ENCODE measurements at places on chromosomes 12 and 14. TPM values are rescaled to one million over a fixed set of nuclear protein-coding genes. Genes with fewer than 3 reads are reported as not detected.

ITGA7 gene
- 6.6 TPM for total RNA-seq

DNA sequence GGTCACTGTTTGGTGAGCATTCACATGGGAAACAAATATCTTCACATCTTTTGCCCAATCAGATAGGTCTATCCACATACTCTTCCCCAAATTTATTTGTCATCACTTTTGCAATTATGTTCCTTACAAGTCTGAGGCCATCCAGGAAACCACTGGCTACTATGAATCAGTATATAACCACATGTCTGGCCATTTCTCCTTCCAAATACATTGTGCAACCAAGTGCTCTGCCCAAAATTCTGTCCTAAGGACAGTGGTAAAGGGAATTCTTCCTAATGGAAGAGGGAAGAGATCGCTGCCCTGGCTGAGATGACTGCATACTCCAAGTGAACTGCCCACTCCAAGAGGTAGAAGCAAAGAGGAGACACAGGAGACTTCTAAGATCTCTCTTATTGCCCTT, 148.9 kb upstream of the MAX start:
- H3K27me3 ChIP-seq: no peaks in the 10 kb centered on the region
- H3K36me3 ChIP-seq: no peaks in the 10 kb centered on the region
- H3K4me3 ChIP-seq: no peak overlapping the region

DNA sequence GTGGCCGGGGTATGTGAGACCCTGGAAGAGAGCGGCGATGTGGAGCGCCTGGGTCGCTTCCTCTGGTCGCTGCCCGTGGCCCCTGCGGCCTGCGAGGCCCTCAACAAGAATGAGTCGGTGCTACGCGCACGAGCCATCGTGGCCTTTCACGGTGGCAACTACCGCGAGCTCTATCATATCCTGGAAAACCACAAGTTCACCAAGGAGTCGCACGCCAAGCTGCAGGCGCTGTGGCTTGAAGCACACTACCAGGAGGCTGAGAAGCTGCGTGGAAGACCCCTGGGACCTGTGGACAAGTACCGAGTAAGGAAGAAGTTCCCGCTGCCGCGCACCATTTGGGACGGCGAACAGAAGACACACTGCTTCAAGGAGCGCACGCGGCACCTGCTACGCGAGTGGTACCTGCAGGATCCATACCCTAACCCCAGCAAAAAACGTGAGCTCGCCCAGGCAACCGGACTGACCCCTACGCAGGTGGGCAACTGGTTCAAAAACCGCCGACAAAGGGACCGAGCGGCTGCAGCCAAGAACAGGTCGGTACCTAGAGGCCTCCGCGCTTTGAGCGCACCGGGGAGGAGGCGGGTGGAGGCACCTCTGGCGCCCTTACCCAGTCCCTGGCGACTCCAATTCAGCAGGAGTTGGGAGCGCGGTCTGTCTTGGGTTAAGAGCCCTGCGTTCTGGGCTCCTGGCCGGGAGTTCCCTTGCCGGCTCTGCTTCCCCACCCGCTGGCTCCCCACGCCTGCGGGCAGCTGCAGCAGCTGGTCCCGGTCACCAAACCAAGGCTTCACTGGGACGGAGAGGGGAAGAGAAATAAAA, 700 bp downstream of the SIX6 start:
- H3K36me3 ChIP-seq: no peaks in the 10 kb centered on the region
- H3K27ac ChIP-seq: no peak overlapping the region
- peaks cover 22% of the 10 kb centered on the region for H3K4me1 ChIP-seq
- peak; percentile 8 for DNase-seq

BDKRB1 gene
- total RNA-seq: not detected

CAPZA3 gene
- not detected for total RNA-seq

REP15 gene
- not detected for total RNA-seq

- no peaks in the 10 kb centered on the region for H3K27me3 ChIP-seq
- H3K27ac ChIP-seq: no peak overlapping the region
- H3K4me1 ChIP-seq: no peaks in the 10 kb centered on the region
- no peak overlapping the region for H3K4me3 ChIP-seq
- DNase-seq: no peak
These were observed 249.1 kb downstream of the LRIG3 start for GRCh38 chr12:58671196-58671595.

DNA sequence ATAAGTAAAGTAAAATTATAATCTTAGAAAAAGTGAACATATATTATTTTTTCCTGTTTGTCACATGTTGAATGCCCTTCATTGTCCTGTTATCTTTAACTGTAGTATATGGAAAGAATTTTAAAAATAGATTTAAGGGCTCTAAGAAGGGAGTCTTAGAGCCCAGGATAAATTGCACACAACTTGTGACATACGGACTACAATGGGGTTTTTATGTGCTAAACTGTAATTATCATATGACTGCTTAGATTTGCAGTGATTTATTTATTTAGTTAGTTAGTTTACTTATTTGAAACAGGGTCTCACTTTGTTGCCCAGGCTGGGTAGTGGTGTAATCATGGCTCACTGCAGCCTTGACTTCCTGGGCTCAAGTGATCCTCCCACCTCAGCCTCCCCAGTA, 187.8 kb upstream of the HMGA2 start:
- no peak overlapping the region for H3K4me3 ChIP-seq
- H3K27ac ChIP-seq: no peak overlapping the region
- DNase-seq: no peak

CELA1 gene
- not detected for total RNA-seq

DNA sequence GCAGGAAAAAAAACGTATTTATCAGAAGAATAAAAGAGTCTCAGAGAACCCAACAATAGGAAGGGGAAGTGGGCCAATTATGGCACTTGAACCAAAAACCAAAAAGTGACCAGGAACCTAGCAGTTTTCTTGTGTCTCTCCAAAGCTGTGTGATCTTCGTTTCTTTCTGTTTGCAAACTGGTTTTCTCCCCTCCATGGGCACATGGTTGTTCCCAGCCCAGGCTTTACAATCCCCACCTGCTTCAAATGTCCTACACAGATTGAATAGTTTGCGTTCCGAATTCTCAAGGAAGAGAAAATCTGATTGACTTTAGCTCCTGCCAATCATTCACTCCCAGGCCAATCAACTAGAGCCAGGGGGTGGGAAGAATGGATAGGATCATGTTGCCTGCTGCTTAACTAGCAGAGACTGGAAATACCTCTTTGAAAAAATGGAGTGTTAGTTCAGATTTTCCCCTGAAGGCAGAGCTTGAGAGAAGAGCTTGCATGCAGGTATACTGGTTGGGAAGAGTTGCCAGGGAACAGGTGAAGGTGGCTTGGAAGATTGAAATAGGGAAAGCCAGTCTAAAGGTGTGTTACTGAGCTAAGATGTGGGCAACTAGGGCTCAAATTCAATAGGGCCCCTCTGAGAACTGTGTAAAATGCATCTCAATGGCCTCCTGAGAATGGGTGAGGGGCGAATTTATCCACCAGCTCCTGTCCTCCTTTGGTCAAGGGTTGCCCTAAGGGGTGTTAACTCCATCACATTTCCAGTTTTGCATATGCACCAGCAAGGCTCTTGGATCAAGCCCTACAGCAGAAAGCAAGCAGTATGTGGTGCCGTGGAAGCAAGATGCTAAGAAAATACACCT, 106.4 kb upstream of the SRRM4 start:
- DNase-seq: no peak
- no peaks in the 10 kb centered on the region for H3K36me3 ChIP-seq
- H3K27me3 ChIP-seq: no peaks in the 10 kb centered on the region
- no peak overlapping the region for H3K4me3 ChIP-seq

GRCh38 chr14:73789989-73790581, 61.5 kb upstream of the PTGR2 start:
- no peak overlapping the region for H3K4me3 ChIP-seq
- DNase-seq: no peak
- H3K4me1 ChIP-seq: peaks cover 37% of the 10 kb centered on the region
- no peaks in the 10 kb centered on the region for H3K36me3 ChIP-seq
- H3K27me3 ChIP-seq: no peaks in the 10 kb centered on the region
- no peak overlapping the region for H3K27ac ChIP-seq

SYT1 gene
- not detected for total RNA-seq

TAS2R14 gene
- total RNA-seq: 1.9 TPM

DNA sequence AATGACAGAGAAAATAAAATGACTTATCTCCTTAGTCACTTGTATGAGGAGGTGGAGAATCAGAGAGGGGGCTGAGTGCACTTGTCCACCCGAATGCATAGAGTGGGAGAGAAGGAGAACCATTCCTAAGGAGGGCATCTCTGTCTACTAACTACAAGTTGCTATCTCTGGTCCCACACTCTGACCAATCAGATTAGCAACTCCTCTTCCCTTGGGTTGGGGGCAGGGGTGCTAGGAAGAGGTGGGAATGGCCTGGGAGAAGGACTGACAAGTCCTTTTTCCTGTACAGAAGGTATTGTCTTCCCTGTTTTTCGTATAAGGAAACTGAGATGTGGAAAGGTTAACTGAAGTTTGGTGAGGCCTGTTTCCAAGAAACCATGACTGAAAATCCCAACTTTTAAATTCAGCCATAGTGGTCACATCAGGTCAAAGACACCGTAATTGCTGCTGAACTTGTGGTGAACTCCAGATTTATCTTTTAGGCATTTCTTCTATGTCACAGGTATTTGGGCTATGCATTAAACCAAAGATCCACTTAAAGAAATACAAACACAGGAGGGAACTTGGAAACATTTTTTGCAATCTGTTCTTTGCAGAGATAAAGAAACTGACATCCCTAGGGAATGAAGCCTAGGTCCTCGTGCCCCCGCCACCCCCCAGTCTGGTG, 207.8 kb downstream of the CRADD start:
- no peak overlapping the region for H3K27ac ChIP-seq
- H3K27me3 ChIP-seq: no peaks in the 10 kb centered on the region
- H3K36me3 ChIP-seq: no peaks in the 10 kb centered on the region
- H3K4me3 ChIP-seq: no peak overlapping the region

DNA sequence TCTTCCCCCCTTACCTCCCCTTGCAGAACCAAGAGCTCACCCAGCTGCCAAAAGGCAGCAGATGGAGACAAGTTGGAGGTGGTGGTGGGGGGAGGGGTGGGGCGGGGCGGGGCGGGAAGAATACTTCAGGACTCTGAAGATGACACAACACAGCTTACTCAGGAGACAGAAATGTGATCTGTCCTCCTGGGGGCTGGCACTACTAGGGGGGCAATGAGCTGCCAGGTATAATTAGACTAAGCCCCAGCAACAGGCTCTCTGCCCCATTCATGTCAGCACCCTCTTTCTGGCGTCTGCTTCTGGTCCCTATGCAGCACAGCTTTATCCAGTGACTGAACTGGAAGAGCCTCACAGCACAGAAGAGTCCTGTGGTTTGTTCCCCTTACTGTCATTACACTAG, 407.0 kb downstream of the MED13L start:
- no peak overlapping the region for H3K27ac ChIP-seq
- no peaks in the 10 kb centered on the region for H3K4me1 ChIP-seq
- no peak for DNase-seq
- peaks cover 36% of the 10 kb centered on the region for H3K27me3 ChIP-seq
- H3K4me3 ChIP-seq: no peak overlapping the region

- no peaks in the 10 kb centered on the region for H3K4me1 ChIP-seq
- no peaks in the 10 kb centered on the region for H3K27me3 ChIP-seq
- H3K27ac ChIP-seq: no peak overlapping the region
- H3K36me3 ChIP-seq: no peaks in the 10 kb centered on the region
These were observed 171.6 kb upstream of the PDE3A start for GRCh38 chr12:20196767-20197166.

ZFYVE26 gene
- total RNA-seq: 13.7 TPM

MMP17 gene
- total RNA-seq: not detected

DNA sequence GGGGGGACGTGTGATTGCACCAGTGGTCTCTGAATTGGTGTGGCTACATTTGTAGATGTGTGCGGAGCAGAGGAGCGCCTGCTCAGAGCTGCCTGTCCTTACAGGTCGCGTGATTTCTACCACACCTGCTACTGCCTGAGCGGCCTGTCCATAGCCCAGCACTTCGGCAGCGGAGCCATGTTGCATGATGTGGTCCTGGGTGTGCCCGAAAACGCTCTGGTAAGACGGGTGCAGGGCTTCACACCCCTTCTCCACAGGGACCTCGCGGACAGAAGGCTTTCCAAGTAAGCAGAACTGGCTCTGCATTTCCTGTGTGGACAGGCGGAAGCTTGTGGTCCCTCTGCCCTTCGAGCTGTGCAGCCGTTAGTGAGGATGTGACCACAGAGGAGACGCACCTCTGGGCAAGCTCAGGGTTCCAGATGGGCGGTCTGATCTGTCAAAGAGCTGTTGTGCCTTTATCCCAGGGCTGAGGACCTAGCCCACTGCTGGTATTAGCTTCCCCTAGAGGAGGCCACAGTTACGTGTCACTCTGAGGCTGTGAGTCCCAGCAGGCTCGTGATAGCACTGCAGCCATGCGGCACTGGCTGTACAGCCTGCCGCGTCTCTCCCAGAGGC, 47.7 kb downstream of the MAX start:
- H3K4me1 ChIP-seq: no peaks in the 10 kb centered on the region
- no peak for DNase-seq
- peaks cover 5% of the 10 kb centered on the region for H3K36me3 ChIP-seq
- H3K4me3 ChIP-seq: no peak overlapping the region

GRCh38 chr12:29782871-29783772, 620 bp downstream of the TMTC1 start:
- DNase-seq: peak; percentile 15
- H3K36me3 ChIP-seq: no peaks in the 10 kb centered on the region
- peaks cover 13% of the 10 kb centered on the region for H3K4me1 ChIP-seq
- H3K27ac ChIP-seq: no peak overlapping the region
- peak overlapping the region; percentile 76 for H3K4me3 ChIP-seq

- no peak overlapping the region for H3K27ac ChIP-seq
- no peaks in the 10 kb centered on the region for H3K27me3 ChIP-seq
- no peak overlapping the region for H3K4me3 ChIP-seq
- no peaks in the 10 kb centered on the region for H3K4me1 ChIP-seq
- no peaks in the 10 kb centered on the region for H3K36me3 ChIP-seq
These were observed 35.3 kb downstream of the MIPOL1 start for GRCh38 chr14:37232907-37233481.

DNA sequence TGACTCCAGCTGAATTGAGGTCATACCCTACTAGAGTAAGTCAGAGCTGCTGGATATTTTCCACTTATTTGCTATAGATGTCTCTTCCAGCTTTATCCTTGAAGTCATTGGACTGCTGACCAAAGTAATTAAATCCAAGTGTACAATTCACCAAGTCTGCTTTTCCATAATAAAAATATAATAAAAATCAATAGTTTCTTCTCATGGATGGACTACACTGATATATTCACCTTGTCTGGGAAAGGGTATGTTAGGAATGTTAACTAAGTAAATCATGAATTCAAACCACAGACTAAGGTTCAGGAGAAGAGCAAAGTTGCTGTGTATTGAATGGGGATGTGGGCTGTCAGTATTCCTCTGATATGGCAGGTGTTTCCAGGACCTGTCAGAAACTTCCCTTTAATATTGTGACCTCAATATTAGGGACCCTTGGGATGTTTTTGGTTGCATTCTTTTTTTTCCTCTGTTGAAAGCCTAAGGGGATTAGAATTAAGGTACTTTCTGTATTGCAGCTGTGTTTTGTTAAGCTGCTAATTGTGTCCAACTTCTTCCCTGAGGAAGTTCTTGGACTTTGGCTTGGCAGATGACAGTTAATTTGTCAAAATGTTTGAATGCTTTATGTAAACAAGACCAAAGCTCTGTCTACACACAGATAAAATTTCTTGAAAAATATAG, 284.0 kb downstream of the ATP23 start:
- H3K27ac ChIP-seq: no peak overlapping the region
- no peaks in the 10 kb centered on the region for H3K4me1 ChIP-seq
- H3K27me3 ChIP-seq: no peaks in the 10 kb centered on the region
- DNase-seq: no peak
- H3K4me3 ChIP-seq: no peak overlapping the region

All from activated T-cell treated with anti-CD3 and anti-CD28 coated beads, Interleukin-2, amount 50 U/mL, for 72 hours (primary cell).